ENCODE measurements at places on chromosomes 2 and 18.
A peak's percentile ranks its signal among the peaks of the same experiment; 100 is the strongest.

- H3K36me3 ChIP-seq, result no peaks in the 10 kb centered on the region
- H3K27ac ChIP-seq, result no peak overlapping the region
- H3K4me3 ChIP-seq, result no peak overlapping the region
- DNase-seq, result peak; percentile 57
These were observed 67.0 kb downstream of the CHRNA1 start for GRCh38 chr2:174697255-174697654.

GRCh38 chr2:108588070-108588668 is 53.9 kb downstream of the LIMS1 start:
- peak overlapping the region; percentile 7 for H3K27ac ChIP-seq
- no peak for DNase-seq
- no peak overlapping the region for H3K4me3 ChIP-seq
- no peaks in the 10 kb centered on the region for H3K4me1 ChIP-seq
- no peaks in the 10 kb centered on the region for H3K27me3 ChIP-seq

GRCh38 chr2:62568983-62569837 is 63.2 kb upstream of the TMEM17 start:
- no peaks in the 10 kb centered on the region for H3K36me3 ChIP-seq
- no peaks in the 10 kb centered on the region for H3K4me1 ChIP-seq
- H3K27ac ChIP-seq, result no peak overlapping the region

DNA sequence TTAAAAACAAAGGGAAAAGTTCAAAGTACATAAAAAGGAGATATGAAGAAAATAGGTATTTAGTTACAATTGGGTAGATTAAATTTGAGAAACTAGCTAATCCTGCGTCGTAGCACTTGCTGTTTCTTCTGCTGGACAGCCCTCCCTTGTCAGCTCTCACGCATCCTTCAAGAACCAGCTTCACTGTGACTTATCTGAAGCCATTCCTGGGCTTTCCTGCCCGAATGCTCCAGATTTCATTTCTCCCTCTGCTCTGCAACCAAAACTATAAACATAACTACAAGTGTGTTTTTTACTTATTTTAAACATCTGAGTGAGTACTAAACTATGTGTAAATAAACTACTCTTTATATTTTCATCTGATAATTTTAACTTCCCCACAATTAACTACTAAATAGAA is 149.2 kb downstream of the MTCL1 start:
- H3K4me1 ChIP-seq, result no peaks in the 10 kb centered on the region
- no peak overlapping the region for H3K27ac ChIP-seq
- H3K36me3 ChIP-seq, result no peaks in the 10 kb centered on the region

DNA sequence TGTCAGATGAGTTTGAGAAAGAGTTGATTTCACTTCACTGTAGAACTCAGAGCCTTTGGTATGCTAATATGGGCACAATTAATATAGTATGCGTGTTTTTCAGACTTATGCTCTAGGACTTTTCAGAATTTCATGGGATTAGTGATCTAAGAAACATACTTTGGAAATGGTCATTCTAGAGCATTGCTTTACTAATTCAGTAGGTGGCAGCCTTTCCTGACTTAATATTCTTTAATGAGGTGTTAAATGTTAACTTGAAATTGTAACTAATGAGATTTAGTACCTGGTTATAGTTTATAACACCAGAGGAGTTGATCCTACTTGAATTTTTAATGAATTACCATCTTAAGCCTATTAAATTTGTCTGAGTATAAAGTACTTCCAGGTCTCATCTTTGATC is 28.4 kb downstream of the ACTR2 start:
- no peak overlapping the region for H3K4me3 ChIP-seq
- H3K27me3 ChIP-seq, result no peaks in the 10 kb centered on the region
- H3K36me3 ChIP-seq, result peaks cover 17% of the 10 kb centered on the region
- no peaks in the 10 kb centered on the region for H3K4me1 ChIP-seq

- no peaks in the 10 kb centered on the region for H3K27me3 ChIP-seq
- no peaks in the 10 kb centered on the region for H3K36me3 ChIP-seq
- H3K4me1 ChIP-seq, result no peaks in the 10 kb centered on the region
- DNase-seq, result no peak
- no peak overlapping the region for H3K27ac ChIP-seq
These were observed 58.7 kb upstream of the RPE start for GRCh38 chr2:209943776-209944175.

GRCh38 chr2:176814740-176815367 is 397.7 kb upstream of the HNRNPA3 start:
- H3K4me1 ChIP-seq, result peaks cover 4% of the 10 kb centered on the region
- peak; percentile 40 for DNase-seq
- no peak overlapping the region for H3K27ac ChIP-seq
- H3K4me3 ChIP-seq, result no peak overlapping the region

GRCh38 chr18:25234740-25235345 is 117.1 kb downstream of the ZNF521 start:
- no peaks in the 10 kb centered on the region for H3K36me3 ChIP-seq
- no peak overlapping the region for H3K27ac ChIP-seq
- DNase-seq, result no peak
- H3K4me1 ChIP-seq, result no peaks in the 10 kb centered on the region

DNA sequence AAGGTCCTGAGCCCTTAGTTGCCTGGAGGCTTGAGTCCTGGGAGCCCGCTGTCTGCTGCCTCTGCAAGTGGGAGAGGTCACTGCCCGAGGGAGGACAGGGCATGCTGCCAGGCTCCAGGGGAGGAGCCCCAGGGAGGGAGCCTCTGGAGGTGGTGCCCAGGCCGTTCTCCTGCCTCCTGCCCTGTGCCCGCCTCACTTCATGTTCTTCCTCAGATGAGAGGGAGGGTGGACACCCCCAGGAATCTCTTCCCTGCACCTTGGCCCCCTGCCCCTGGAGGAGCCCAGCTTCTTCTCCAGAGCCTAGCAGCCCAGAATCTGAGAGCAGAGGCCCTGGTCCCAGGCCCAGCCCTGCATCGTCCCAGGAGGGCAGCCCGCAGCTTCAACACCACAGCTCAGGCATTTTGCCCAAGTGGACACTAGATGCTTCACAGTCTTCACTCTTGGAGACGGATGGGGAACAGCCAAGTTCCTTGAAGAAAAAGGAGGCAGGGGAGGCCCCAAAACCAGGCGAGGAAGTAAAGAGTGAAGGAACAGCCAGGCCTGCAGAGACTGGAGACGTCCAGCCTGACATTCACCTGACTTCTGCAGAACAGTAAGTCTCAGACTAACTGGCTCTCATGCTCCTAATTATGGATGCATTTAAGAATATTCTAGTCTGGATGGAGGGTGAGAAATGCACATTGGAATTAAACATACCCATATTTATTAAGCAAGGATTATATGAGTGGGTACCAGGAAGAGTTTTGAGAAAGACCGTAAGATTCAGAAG is 12.1 kb downstream of the PSD4 start:
- no peaks in the 10 kb centered on the region for H3K27me3 ChIP-seq
- H3K4me3 ChIP-seq, result no peak overlapping the region
- no peak for DNase-seq
- peaks cover 45% of the 10 kb centered on the region for H3K36me3 ChIP-seq
- H3K4me1 ChIP-seq, result peaks cover 64% of the 10 kb centered on the region
- H3K27ac ChIP-seq, result peak overlapping the region; percentile 16

GRCh38 chr2:29518646-29519337 is 402.6 kb downstream of the ALK start:
- DNase-seq, result no peak
- H3K4me1 ChIP-seq, result no peaks in the 10 kb centered on the region
- peaks cover 5% of the 10 kb centered on the region for H3K27me3 ChIP-seq
- no peaks in the 10 kb centered on the region for H3K36me3 ChIP-seq

GRCh38 chr18:54713386-54713785 is 114.9 kb upstream of the RAB27B start:
- peaks cover 25% of the 10 kb centered on the region for H3K4me1 ChIP-seq
- DNase-seq, result no peak
- no peak overlapping the region for H3K4me3 ChIP-seq
- H3K27ac ChIP-seq, result no peak overlapping the region
- no peaks in the 10 kb centered on the region for H3K36me3 ChIP-seq

GRCh38 chr2:69227716-69228115 is 159.3 kb downstream of the GFPT1 start:
- no peak overlapping the region for H3K4me3 ChIP-seq
- no peak overlapping the region for H3K27ac ChIP-seq
- H3K27me3 ChIP-seq, result no peaks in the 10 kb centered on the region
- DNase-seq, result no peak

GRCh38 chr2:114789989-114790388 is 347.5 kb downstream of the DPP10 start:
- no peak overlapping the region for H3K27ac ChIP-seq
- H3K4me3 ChIP-seq, result no peak overlapping the region
- H3K36me3 ChIP-seq, result no peaks in the 10 kb centered on the region
- no peak for DNase-seq
- H3K27me3 ChIP-seq, result no peaks in the 10 kb centered on the region
- H3K4me1 ChIP-seq, result no peaks in the 10 kb centered on the region

- H3K4me1 ChIP-seq, result no peaks in the 10 kb centered on the region
- no peak overlapping the region for H3K4me3 ChIP-seq
- no peak overlapping the region for H3K27ac ChIP-seq
- no peak for DNase-seq
- H3K36me3 ChIP-seq, result no peaks in the 10 kb centered on the region
These were observed 326.5 kb downstream of the BCL11A start for GRCh38 chr2:60226943-60227342.

DNA sequence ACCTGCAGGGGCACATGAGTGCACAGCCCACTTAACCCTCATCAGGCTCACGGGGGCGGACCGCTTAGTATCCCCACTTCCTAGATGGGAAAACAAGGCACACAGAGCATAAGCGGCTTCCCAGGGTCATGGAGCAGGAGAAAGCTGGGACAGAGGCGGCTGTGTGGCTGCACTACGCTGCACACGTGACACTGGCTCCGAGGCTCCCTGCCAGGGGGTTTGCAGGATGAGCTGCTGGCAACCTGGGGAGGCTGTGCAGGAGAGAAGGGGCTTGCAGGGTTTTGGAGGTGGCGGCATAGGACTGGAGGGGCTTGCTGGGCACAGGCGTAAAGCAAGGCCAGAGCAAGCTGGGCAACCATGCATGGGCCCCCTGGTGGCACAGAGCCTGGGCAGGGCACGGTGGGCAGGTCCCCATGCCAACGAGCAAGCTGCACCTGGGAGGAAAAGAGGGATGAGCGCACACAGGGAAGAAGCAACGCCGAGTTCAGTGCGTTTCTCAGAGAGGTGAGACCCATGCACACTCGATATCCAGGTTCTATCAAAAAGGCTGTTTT is 268.6 kb downstream of the HDAC4 start:
- no peak for DNase-seq
- H3K4me3 ChIP-seq, result no peak overlapping the region
- H3K27me3 ChIP-seq, result no peaks in the 10 kb centered on the region
- H3K27ac ChIP-seq, result no peak overlapping the region
- peaks cover 32% of the 10 kb centered on the region for H3K36me3 ChIP-seq

GRCh38 chr18:24197412-24197811 is 58.5 kb downstream of the CABYR start:
- DNase-seq, result no peak
- no peaks in the 10 kb centered on the region for H3K4me1 ChIP-seq
- no peak overlapping the region for H3K4me3 ChIP-seq
- H3K27me3 ChIP-seq, result no peaks in the 10 kb centered on the region

- H3K4me3 ChIP-seq, result no peak overlapping the region
- peaks cover 26% of the 10 kb centered on the region for H3K36me3 ChIP-seq
- peaks cover 13% of the 10 kb centered on the region for H3K4me1 ChIP-seq
- no peak overlapping the region for H3K27ac ChIP-seq
- H3K27me3 ChIP-seq, result no peaks in the 10 kb centered on the region
- DNase-seq, result no peak
These were observed 35.7 kb downstream of the NOL10 start for GRCh38 chr2:10654069-10654468.

DNA sequence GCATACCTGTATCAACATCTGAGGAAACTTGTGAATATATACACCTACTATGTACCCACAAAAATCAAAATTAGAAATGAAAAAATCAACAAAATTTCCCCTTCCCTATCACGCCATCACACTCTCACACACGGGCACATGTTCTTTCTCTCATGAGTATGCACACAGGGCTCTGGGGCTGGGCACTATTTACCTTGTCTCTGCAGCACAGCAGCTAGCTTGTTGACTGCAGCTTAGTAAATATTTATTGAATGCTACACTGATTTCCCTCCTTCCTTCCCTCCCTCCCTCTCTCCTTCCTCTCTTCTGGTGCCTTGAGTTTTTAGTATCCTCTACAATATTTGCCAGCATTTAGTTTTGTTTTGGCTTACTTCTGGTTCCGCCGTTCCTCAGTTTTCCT is 182.7 kb upstream of the LHCGR start:
- H3K4me1 ChIP-seq, result no peaks in the 10 kb centered on the region
- DNase-seq, result no peak
- H3K36me3 ChIP-seq, result no peaks in the 10 kb centered on the region
- H3K27me3 ChIP-seq, result no peaks in the 10 kb centered on the region

DNA sequence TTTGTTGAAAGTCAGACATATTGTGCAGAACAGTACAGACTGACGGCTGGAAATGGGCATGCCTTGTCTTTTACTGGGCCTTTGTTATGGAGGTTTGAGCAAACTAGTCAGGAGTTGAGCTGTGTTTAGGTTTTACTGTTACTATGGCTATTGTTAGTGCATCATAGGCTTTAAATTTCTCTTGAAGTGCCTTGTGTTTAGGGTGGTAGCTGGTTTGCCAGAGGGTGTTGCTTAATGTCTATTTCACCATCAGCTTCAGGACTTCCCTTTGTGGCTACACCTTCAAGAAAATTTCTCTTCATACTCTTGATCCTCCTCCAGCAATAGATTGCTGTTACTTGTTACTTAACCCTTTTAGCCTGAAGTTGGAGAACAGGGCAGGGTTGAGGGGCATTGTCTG is 104.6 kb downstream of the CAPN13 start:
- no peaks in the 10 kb centered on the region for H3K27me3 ChIP-seq
- no peak for DNase-seq
- H3K4me3 ChIP-seq, result no peak overlapping the region
- no peaks in the 10 kb centered on the region for H3K36me3 ChIP-seq
- no peaks in the 10 kb centered on the region for H3K4me1 ChIP-seq
- H3K27ac ChIP-seq, result no peak overlapping the region

DNA sequence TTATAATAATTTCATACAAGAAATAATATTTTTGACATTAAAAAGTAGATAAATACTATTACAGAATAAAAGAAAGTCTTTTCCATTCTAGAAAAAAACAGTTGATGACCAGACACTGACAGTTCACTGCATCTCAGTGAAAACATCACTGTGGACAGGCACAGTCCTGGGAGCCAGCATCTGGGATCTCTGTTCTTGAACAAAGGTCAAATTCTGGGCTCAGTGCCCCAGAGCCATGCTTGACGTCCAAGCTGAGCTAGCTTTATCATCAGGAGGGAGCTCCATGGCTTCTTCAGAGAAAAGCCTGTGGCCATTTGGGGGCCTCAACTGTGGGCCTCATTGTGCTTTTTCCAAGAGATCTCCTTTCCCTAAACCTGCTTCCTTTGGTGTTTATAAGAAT is 86.1 kb upstream of the SRD5A2 start:
- DNase-seq, result no peak
- no peak overlapping the region for H3K4me3 ChIP-seq
- no peaks in the 10 kb centered on the region for H3K36me3 ChIP-seq
